ENCODE measurements at places on chromosomes 16 and 17.

DNA sequence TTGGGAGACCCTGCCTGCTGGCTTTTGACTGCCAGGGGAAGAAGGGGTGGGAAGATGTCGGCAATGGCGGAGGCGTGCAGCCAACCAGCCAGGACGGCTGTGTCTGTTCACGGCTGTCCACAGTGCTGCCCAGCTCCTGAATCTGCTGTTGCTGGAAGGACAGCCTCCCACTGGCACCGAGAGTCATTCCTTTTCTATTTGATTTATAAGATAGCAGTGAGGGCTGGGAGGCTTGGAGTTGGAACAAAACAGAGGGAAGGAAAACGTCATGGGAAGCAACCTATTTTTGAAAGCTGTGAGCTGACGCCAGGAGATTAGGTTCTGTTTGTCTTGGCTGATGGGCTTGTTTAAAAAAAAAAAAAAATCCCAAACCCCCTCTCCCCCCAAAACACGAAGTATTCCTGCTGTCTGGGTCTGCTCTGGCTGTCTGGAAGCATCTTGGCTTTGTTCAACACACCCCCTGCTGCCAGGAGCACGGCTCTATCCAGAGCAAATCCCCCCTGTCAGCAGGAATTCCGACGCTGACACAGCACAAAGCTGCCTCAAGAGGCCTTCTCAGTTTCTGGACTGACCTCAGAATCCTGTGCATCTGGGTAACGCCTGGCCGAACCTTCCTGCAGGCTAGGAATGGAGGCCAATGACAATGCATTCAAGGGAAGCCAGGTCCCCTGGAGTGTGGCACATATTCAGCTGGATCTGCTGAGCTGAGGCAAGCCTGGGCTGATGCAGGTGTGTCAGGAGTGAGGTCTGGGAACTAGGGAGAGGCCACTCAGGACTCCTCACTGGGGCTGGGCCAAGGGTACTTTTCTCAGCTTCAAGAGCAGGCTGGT, 41.0 kb upstream of the SREBF1 start:
- DNase-seq = no peak

- DNase-seq = no peak
These were observed 833.8 kb upstream of the RBFOX1 start for GRCh38 chr16:6498858-6499257.

DNA sequence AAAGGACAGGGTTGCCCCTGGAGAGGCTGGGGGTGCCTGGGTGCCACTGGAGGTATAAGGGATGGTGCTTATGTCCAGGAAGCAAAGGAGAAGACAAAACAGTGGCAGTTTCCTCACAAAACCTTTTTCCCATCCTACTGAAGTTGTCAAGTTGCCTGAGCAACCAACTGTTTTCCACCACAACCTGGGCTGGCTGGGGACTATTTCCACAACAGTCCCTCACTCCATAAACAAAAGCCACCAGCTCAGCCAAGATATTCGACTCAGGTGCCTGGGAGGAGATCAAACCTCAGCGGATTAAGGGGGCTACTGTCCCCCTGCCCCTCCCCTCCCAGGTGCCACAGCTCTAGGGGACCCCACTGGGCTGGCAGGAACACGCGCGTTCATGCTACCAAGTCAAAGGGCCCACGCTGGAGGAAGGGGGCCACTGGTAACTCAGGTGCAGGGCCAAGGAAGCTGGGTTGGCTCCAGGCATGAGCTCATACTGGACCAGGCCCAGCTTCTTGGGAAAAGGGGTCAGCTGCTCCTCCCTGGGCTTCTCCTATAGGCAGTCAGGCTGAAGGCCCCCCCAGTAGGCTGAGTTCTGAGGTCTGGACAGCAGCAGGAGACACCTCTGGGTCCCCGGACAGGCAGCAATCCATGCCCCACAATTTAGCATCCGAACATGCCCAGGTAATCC, 45.7 kb upstream of the MRPS23 start:
- no peak for DNase-seq

DNA sequence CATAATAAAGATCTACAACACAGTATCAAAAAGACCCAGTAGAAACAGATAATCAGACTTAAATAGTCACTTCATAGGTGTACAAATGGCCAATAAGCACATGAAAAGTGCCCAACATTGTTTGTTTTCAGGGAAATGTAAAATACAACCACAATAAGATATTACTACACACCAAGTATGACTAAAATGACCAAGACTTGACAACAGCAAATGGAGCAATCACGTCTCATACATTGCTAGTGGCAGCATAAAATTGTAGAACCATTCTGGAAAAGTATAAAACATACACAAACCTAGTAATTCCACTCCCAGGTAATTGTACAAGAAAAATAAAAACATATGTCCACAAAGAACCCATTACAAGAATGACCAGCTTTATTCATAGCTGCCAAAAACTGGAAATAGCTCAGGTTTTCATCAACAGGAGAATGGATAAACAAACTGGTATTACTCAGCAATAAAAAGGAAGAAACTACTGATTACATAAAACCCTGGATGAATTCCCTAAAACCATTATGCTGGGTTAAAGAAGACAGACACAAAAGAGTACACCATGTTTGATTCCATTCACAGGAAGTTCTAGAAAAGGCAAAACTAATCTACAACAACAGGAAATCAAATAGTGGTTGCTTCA, 85.6 kb downstream of the TTC19 start:
- no peak for DNase-seq

All from vagina (tissue), 2 donors.